ENCODE measurements at places on chromosomes 11 and 22. TPM values are rescaled to one million over a fixed set of nuclear protein-coding genes. Genes with fewer than 3 reads are reported as not detected.

Gene SCGB1A1
- not detected for total RNA-seq

Gene TYR
- not detected for total RNA-seq

Gene APLP2
- 1,292 TPM for total RNA-seq

Gene SCGB1D1
- total RNA-seq = not detected

Gene TOB2
- total RNA-seq = 25.4 TPM

Gene MYBPC3
- not detected for total RNA-seq

Gene TMEM45B
- not detected for total RNA-seq

Gene PVALB
- total RNA-seq = not detected

Gene USH1C
- not detected for total RNA-seq

Gene KRTAP5-10
- not detected for total RNA-seq

Gene PKDREJ
- total RNA-seq = 0.09 TPM

Gene TEX54
- total RNA-seq = not detected

Gene CXCR5
- not detected for total RNA-seq

Gene HOATZ
- total RNA-seq = not detected

Gene OLFML1
- total RNA-seq = 27.1 TPM

Gene RAB39A
- total RNA-seq = not detected

Gene ISX
- not detected for total RNA-seq

Gene TRIM29
- total RNA-seq = not detected

Gene OR5P2
- total RNA-seq = not detected

Gene INS
- not detected for total RNA-seq

Gene CNTF
- 0.82 TPM for total RNA-seq
